Panc1 (cell line): ENCODE measurements at places on chromosomes 6 and 20. TPM values are rescaled to one million over a fixed set of nuclear protein-coding genes. Genes with fewer than 3 reads are reported as not detected.

Gene FILIP1
- 0.26 TPM for total RNA-seq

DNA sequence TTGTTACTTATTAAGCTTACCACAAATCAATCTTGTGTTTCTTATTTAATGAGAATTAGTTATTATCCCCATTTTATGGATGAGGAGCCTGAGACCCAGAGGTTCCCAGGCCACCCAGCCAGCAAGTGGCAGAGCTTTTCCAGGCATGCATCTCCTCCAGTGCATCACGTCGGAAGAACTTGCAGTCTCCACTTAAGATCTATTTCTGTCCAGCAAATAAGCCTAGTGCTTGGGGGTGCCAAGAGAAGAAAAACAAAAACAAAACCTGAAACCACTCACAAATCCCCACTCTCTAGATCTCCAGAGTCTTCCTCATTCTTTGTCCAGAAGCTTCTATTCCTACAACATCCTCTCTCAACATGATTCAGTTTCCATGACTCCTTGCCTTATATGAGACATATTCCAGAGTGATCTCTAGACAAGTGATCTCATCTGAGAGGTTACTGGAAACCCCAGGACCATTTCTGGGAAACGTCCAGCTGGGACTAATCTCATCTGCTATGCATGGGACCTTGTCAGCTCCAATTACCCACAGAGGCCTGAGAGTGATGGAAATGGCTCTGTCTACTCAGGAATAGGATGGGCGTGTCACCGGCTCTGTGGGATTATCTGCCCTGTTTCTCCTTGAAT, 4.1 kb downstream of the GUCA1B start:
- DNase-seq, result no peak

DNA sequence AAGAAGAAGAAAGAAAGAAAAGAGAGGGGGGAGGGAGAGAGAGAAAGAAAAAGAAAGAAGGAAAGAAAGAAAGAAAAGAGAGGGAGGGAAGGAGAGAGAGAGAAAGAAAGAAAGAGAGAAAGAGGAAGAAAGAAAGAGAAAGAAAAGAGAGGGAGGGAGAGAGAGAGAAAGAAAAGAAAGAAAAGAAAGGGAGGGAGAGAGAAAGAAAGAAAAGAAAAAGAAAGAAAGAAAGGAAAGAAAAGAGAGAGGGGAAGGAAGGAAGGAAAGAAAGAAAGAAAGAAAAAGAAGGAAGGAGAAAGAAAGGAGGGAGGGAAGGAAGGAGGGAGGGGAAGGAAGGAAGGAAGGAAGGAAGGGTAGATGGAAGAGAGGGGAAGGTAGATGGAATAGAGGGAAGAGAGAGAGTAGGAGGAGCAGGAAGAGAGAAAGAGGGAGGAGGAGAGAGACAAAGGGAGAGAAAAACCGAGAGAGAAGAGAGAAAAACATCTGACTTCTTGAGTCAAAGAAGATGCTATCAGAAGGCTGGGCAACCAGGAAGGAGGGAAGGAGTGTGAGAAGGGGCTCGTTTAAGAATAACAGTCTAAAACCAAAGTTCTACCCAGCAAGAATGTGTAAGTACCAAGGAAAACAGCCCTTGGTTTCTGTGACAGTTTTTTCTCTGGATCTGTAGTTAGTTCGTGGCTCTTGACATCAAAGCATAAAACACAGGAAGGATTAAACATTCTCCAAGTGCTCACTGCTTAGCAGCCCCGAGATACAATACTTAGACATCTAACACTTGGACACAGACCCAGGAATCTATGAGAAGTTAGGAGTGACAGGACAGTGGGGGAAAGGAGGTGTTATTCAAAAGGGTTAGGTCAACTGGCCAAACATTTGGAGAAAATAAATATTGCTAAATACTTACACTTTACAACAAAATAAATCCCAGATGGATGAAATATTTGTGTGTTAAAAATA, 131.9 kb upstream of the STMND1 start:
- DNase-seq, result no peak

DNA sequence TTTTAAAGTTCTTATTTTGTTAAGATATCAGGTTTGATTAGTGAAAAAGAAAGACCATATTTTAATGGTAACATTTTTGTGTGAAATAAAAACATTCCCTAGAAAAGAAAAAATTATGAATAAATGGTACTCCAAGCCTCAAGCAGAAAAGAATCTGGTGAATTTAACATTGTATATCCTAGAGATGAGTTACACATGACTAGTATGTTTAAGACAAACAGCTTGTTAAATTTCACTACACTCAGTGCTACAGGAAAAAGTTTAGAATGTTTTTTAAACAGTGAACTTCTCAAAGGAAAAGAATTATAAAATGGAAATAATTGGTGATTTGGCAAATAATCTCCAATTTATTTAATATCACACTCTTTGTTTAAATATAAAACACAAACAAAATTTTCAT, 222.7 kb upstream of the MCHR2 start:
- DNase-seq, result no peak

GRCh38 chr20:59428441-59429205, 128.2 kb downstream of the EDN3 start:
- no peak for DNase-seq

GRCh38 chr6:7165002-7165889, 57.5 kb downstream of the RREB1 start:
- no peak for DNase-seq

Gene TRIM15
- total RNA-seq, result 0.13 TPM

DNA sequence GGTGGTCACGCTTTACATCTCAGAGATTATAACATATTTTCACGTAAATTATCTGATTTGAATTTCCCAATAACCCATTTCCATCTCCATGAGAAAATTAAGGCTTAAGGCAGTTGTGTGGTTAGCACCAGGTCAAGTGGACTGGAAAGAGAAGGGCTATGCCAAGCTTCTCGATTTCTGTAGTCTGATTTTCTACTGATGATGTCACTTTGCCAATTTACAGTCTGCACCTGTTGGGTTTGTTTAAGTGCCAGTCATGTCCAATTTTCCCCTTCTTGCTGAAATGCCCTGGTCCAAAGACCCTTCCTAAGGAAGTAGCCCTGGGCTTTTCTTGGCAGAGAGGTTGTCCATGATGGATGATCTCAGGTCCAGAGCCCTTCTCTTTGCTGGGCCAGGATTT, 562.3 kb upstream of the BTBD3 start:
- no peak for DNase-seq

DNA sequence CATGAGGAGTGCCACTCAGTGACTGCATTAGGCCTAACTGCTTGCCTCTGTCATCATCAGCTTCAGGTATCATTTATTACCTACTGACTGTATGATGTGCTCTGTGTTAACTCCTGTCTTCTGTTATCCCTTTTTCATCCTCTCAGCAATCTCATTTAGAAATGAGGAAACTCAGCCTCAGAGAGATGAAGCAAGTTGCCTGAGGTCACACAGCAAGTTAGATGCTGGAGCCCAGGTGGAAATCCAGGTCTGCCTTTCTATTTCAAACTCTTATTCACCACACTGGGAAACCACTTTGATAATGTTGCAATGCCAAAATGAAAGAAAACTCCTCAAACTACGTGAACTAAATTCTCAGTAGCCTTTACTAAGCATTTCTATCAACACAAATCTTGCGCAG, 1.3 kb downstream of the FERMT1 start:
- no peak for DNase-seq

Gene SLC17A3
- not detected for total RNA-seq
